ENCODE measurements at places on chromosomes 5 and 9.

DNA sequence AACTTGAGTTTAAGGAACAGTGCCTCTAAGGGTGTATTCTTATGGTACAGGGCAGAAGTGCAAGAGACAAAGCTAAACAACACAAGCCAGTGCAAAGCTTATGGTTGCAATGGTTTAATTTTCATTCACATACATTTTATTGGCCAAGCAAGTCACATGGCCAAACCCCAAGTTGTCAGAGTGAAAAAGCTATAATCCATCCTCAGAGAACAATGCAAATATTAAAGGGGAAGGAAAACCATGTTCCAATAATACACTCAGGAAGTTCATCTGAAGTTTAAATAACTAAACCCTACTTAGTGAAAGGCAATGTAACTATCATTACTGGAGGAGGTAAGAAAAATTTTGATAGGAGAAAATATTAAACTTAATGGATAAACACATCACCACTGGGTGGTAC, 26.6 kb upstream of the TLR4 start:
- no peak for DNase-seq

- DNase-seq = no peak
These were observed 134.5 kb downstream of the C9orf152 start for GRCh38 chr9:110073356-110073905.

GRCh38 chr9:13431692-13432091, 152.2 kb upstream of the MPDZ start:
- DNase-seq = no peak

- no peak for DNase-seq
These were observed 9.7 kb downstream of the TERT start for GRCh38 chr5:1285141-1285540.

DNA sequence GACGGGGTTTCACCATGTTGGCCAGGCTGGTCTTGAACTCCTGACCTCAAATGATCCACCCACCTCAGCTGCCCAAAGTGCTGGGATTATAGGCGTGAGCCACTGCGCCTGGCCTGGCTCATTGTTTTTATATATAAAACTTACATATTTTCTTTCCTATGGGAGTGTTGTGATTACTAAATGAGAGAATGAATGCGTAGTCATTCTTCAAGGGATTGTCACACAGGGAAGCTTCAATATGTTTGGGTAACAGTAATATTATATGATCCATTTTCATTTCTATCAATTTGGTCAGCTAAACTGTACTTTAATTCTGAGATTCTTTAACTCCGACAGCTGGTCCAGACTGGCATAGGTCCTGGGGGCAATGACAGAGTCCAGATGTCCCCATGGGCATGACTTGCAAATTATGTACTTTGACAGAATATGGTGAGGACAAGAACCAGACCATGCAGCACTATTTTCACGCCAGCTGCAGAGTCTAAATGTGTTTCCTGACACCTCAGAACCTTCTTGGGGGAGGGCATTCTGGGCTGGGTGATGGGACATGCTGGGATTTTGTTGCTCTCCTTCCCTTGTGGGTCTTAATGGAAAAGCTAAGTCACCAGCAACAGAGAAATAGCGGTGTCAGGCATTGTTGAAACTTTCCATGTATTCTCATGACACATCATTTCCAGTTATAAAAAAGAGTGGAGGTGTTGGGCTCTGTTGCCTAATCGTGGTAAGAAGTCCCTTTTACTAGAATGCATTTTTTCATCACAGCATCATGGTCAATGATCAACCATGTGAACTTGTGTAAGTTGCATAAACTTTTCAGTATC, 40.9 kb upstream of the TNC start:
- no peak for DNase-seq

DNA sequence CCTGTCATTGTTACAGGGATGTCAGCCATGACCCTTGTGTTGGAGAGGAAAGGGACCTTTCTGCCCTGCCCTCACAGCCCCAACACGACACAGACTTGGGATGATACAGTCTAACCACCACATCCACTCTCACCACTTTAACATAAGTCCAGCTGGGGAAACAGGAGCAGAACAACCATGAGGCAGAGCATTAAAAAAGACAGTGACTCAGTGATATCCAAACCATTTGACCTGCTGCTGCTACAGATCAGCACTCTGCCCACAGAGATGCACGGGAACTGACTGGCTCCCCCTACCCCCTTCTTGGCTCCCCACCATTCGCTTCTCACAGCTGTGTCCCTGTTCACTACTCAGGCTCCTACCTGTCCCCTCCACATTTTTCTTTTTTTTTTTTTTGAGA, 458.6 kb downstream of the ZNF608 start:
- no peak for DNase-seq

- DNase-seq = no peak
These were observed 500.4 kb upstream of the PAPPA start for GRCh38 chr9:115653171-115653606.

DNA sequence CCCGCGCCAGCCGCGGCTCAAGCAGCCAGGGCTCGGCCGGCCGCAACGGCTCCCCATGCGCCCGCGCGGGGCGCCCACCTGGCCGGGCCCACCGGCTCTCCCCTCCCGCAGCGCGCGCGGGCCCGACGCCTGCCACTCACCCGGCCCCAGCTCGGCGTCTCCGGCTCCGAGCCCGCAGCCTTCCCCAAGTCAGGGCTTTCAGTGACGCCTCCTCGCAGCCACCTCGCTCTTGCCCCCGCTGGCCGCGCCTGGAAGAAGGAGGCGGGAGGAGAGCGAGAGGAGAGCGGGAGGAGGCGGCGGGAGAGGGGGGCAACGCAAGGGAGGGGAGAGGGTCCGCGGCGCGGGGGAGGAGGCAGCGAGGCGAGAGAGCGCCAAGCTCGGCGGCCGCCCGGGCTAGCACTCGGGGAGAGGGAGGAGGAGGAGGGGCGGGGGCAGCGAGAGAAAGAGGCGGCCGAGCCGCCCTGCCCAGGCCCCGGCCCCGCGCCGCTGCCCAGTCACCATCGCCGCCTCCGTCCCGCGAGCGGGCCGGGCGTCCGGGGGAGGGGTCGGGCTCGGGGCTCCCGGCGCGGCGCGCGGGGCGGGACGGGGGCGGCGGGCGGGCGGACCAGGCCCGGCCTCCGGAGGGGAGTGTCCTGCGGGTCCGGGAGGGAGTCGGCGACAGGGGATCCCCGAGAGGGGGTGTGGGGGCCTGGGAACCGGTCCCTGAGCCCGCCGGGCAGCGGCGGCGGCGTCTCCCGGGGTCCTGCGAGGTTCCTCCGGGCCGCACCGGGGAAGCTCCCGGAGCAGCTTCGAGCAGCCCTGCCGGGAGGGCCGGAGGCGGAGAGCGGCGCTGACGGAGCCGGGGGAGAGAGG, at the start of gene LHFPL2:
Gene LHFPL2, minus strand, starts transcription at position 414 of the 852 bp plus-strand sequence. CDS start 138,559 bp downstream, outside the sequence.
- DNase-seq = peak; percentile 19
